Central memory CD4-positive, alpha-beta T cell (primary cell): ENCODE measurements at places on chromosomes 16 and 17.

DNA sequence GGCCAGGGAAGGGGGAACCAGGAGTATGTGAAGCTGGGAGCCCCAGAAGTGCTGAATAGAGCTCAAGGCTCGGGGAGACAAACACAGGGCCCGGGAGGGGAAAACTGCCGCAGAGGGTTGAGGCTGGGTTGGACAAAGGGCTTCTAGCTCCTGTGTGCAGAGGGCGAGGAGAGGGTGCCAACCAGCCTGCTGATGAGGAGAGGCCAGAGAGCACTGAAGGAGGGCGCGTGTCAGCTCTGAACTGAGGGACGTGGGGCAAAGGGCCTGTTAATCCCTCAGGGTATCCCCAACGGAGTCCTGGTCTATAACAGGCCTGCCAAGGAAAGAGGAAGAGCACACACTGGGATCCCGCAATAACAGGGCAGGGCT lies 151.3 kb downstream of the C16orf78 start:
- no peak for DNase-seq

DNA sequence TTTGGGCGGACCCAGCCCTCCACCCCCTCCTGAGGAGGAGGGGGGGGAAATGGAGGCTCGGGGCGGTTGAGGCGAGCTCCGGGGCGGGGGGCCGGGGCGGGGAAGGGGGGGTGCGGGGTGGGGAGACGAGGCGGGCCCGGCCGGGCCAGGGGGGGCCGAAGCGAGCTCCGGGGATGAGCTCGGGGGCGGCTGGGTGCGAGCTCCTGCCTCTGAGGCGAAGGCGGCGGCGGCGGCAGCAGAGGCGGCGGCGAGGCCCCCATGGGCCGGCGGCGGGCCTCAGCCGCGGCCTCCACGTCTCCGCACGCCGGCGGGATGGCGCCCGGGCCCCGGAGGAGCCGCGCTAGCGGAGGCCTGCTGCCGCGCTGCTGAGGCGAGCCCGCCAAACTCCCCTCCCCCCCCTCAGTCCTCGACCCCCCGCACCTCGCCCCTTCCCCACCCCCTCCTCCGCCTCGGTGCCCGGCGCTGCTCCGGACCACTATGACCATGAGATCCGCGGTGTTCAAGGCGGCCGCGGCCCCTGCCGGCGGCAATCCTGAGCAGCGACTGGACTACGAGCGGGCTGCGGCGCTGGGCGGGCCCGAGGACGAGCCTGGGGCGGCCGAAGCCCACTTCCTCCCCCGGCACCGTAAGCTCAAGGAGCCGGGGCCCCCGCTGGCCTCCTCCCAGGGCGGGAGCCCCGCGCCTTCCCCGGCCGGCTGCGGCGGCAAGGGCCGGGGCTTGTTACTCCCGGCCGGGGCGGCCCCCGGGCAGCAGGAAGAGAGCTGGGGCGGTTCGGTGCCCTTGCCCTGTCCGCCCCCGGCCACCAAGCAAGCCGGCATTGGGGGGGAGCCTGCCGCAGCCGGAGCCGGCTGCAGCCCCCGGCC lies 596 bp downstream of the MSL1 start:
- no peak for DNase-seq

DNA sequence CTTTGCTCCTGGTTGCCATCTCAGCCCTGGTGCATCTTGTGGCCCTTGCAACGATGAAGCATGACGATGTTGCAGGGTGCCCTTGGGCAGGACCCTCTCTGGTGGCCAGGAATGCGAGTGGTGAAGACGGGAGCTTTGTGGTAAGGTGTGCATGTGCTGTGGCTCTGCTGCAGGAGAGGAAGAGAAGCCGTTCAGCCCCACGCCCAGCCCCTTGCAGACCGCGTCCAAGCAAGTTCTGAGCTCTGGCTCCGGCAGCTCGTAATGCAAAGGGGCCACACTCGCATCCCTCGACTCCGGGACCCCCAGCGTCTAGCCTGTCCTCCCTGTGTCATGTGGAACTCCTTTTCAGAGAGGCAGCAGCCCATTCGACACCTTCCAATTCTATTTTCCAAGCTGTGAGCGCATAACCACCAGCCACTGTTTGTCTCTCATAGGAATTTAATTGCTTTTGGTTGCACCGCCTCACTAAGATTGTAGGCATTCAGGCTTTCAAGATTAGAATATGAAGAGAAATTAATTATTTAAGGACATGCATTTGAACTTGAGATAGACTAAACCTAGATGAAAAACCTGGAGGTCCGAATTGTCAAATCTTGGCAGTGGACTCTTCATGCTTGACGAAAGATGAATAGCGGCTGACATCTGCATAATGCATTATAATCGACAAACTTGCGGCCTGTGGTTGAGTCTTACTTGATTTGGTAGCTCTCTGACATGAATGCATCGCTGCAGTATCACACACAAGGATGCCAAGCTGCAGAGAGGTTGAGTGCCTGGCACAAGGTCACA lies 21.1 kb upstream of the KCNG4 start:
- no peak for DNase-seq

GRCh38 chr16:72814226-72814625 lies 233.7 kb downstream of the ZFHX3 start:
- DNase-seq = no peak

GRCh38 chr16:75580-76501 lies 2.2 kb upstream of the MPG start:
- DNase-seq = no peak

- no peak for DNase-seq
These were observed 5.8 kb upstream of the NRN1L start for GRCh38 chr16:67878846-67879245.

- DNase-seq = no peak
These were observed 108.3 kb upstream of the GPR139 start for GRCh38 chr16:20181949-20182348.

GRCh38 chr17:52517176-52517575 lies 358.7 kb upstream of the CA10 start:
- no peak for DNase-seq

DNA sequence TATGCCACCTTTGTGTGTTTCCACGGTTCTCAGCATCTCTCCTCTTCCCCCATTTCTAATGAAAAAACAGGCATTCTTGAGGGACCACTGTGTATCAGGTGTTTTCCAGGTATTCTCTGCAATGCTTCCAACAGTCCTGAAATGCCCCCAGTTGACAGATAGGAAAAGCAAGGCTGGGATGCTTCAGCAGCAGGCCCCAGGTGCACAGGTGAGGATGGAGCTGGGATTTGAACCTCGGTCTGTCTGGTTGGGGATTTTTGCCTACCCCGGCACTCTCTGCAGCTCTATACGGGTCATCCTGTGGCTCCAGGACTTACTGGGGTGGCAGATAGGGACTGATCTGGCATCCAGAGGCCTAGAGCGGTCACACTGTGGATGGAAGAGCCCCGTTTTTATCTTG lies 180.5 kb upstream of the GSE1 start:
- no peak for DNase-seq

DNA sequence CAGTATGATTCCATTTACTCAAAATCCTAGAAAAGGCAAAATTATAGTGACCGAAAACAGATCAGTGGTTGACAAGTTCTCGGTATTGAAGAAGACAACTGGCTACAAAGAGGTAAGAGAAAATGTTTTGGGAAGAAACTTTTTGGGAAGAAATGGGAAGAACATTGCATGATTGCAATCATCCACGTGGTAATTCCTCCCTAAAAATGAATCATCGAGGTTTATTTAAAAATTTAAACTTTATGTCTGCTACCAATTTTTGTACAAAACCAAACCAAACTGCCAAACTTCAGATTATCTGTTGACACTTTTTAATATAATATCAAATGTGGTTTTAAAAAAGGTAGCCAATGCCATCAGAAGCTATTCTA lies 8.1 kb downstream of the SMURF2 start:
- DNase-seq = no peak

DNA sequence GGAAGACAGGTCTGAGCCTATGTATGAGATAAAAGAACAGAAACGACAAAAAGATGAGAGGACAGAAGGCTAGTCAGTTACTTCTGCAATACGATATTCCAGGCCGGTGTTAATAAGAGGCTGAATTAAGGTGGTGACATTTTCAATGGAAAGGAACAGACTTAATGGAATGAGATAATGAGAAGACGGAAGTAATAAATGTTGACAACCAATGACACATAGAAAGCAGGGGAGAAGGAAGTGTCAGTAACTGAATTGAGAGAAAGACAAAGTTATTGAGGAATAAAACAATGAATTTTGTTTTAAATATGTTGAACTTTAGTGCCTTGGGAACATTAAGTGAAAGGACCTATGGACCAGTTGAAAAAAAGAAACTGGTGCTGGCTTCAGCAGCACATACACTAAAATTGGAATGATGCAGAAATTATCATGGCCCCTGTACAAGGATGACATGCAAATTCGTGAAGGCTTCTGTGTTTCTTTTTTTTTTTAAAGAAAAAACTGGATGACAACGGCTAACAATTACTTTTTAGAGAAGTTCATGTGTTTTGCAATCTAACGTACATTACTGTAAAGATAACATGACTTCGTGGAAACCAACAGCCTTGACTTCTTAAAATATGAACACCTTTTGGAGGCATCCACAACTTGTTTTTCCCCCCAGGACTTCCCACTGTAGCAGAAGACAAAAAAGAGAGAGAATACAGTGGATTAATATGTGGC lies 18.5 kb upstream of the CPD start:
- no peak for DNase-seq

DNA sequence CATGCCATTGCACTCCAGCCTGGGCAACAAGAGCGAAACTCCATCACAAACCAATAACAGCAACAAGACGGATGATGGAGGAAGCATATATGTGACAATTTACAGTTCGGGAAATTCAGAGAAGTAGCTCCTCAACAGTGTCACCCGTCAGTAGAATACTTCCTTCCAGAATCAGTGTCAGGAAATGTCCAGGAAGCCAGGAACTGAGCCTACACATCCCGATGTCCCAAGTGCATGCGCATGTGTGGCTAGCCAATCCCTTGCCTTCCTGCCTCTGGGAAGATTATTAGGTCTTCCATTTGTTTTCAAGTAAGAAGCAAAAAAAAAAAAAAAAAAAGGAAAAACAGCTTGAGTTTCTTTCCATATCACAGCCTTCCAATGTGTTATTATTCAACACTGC lies 1.4 kb upstream of the PITPNC1 start:
- no peak for DNase-seq

GRCh38 chr16:78184238-78185183 lies 85.1 kb downstream of the WWOX start:
- no peak for DNase-seq

GRCh38 chr16:65414284-65414984 lies 292.6 kb upstream of the CDH11 start:
- no peak for DNase-seq

DNA sequence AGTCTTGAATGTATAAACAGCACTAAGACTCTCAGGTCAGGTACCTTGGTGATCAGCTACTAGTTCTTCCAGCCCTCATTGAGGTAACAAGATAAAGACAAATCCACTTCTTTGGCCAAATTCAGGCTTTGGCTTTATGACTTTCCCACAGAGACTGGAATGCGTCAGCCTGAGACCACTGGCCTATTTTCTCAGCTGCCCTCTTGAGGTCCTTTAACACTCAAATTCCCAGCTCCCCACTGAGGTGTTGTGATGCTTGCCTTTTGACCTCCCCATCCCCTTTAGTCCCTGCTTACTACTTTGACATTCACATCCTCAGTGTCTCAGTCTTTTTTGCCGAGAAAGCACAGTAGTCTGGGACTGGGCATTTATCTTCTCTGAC lies 10.6 kb downstream of the TNFAIP1 start:
- no peak for DNase-seq

DNA sequence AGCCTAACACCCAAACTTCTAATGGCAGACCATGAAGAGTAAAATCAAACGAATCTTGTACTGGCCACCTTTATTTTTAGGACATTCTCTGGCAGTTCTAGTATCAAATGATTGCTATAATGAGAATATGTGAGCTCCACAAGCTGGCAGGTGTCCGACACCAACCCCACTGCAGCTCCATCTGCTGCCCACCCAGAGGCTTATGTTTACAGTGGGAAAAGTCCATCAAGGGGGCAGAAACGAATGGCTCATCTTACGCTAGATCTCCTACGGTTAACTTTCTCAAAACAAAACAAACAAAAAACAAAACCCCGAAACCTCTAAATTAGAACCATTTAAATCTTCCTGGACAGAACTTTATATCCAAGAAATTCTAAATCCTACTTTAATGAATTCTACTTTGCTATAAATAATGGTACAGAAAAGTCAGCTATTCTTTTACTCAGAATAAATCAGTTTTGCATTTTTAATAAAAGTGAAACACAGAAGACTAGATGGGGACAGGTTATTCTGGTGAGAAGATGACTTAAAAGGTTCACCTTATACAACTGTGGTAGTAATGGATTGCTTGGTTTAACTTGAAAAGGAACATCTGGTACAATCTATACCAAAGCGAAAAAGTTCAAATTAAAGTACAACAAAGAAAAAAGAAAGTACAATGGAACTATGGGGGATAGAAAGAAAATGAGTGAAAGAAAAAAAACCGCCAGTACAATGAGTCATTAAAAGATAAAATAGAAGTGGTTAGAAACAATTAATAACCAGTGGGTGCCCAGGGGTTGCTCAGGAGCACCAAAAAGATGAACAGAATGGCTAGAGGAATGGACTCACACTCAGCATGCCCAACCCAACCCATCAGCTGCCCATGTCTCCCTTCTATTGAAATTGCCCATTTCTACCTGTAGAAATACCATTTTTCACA lies 40.2 kb downstream of the GRB2 start:
- no peak for DNase-seq

- no peak for DNase-seq
These were observed 63.4 kb downstream of the ADCY9 start for GRCh38 chr16:4052801-4053293.

DNA sequence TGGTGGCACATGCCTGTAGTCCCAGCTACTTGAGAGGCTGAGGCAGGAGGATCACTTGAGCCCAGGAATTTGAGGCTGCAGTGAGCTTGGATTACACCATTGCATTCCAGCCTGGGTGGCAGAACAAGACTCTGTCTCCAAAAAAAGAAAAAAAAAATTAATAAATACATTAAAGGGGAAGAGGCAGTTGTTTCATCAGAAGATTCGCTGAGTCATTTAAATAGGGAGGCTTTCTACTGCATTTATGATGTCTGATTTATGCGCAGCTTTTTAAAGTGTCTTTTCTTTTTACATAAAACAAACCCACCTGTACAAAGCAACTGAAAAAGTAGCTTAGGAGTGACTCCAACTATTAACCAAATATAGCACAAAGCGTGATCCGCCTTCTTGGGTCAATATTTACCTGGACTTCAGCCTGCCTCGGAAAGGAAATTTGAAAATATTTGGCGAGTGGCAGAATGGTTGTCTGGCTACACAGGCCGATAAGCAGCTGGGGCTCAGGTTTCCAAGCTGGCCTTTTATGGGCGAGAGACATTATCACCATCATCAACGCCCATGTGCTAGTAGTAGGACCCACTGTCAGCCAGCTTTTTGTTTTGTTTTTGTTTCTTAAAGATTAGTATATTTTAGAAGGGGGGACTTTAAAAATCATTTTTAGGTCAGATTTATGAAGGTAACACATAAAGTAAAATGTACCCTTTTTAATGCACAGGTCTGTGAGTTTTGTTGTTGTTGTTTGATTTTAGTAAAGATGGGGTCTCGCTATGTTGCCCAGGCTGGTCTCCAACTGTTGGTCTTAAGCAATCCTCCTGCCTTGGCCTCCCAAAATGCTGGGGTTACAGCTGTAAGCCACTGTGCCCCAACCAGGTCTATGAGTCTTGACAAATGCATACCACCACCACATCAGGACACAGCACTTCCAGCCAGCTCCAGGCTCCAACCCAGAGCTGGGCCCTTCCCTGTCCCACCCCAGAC lies 42.5 kb upstream of the RASD1 start:
- DNase-seq = no peak

- DNase-seq = no peak
These were observed 157.6 kb downstream of the XYLT1 start for GRCh38 chr16:17313085-17313611.

GRCh38 chr17:81804559-81805399 lies 829 bp downstream of the GCGR start:
- DNase-seq = no peak

GRCh38 chr16:89981414-89981813 lies 32.9 kb downstream of the DEF8 start:
- no peak for DNase-seq
